Cardiac muscle cell (in vitro differentiated cells and primary cell): ENCODE measurements at places on chromosomes 5 and 9. TPM values are rescaled to one million over a fixed set of nuclear protein-coding genes. Genes with fewer than 3 reads are reported as not detected.

TRPM6 gene
- 0.06 and 0.07 TPM in 2 replicates for total RNA-seq

TAF1L gene
- total RNA-seq, result 0.09 TPM in 1 of 2 replicates, not detected in the other

CATSPER3 gene
- 0.07 TPM in 1 of 2 replicates, not detected in the other for total RNA-seq

DNA sequence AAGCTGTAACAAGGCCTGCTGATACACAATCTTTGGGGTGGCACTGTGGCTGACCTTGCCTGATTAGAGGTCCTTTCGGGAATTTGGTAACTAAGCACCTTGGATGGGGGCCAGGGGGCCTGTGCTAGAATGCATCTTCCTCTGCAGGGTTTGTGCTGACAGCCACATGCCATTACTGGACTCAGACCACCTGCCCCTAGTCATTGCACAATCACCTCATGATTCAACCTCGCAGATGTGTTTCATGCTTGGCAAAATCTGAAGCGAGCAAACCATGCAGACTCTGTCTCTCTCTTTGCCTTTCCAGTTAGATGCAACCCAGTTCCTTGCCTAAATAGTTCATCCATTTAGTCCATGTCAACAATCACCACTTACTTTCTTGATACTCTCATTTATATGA, 96.5 kb upstream of the ERCC6L2 start:
- DNase-seq, result peak; percentile 88

GRCh38 chr9:18330401-18331309, 143.3 kb upstream of the ADAMTSL1 start:
- no peak for DNase-seq

GRCh38 chr5:29262339-29263123, 1931.0 kb upstream of the CDH6 start:
- no peak for DNase-seq

DNA sequence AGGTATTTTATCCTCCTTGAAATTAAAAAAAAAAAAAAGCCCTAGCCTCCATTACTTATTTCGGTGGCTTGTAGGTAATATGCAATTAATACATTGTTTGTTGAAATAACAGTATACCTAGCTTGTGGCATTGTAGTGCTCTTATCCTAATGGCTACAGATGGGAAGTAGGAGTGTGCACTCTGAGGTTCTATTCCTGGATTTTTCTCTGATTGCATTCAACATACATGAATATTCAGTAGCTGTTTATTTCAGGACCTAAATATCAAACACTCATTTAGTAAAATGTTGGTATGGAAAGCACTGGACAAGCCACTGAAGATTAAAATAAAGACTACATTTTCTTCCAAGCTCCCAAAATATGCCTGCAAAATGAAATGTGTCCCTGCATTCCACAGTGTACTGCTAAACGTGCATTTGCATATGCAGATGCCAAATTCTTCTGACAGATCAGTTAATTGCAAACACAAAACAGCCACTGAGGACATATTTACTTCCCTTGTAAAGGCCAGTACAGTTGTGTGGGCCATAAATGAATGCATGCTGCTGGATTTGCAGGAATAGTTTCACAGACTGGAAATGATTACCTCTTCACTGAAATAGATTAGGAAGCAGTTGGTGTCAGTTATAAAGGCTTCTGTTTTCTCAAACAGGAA, 826.1 kb downstream of the PRELID2 start:
- no peak for DNase-seq

- no peak for DNase-seq
Observed at GRCh38 chr9:136994180-136994887, 2.0 kb downstream of the CLIC3 start.

- no peak for DNase-seq
Observed at GRCh38 chr5:15026944-15027343, 155.4 kb upstream of the ANKH start.

DNA sequence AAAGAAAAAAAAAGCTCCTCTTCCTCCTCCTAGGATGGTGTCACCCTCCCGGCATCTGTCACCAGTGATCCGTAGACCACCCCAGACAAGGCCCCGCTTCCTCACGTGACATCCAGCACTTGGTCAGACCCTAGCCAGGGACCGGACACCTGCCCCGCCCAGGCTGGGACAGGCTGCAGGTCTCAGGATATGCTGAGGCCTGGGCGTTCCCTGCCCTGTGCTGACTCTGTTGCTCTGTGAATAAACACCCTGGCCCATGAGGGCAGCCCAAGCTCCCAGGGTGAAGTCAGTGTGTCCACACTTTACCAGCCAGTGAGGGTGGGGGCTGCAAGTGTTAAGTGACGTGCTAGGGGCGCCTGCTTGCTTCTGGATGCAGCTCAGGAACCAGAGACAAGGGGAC, 5.6 kb downstream of the EDF1 start:
- no peak for DNase-seq

GRCh38 chr5:95899829-95900228, 61.8 kb downstream of the ELL2 start:
- no peak for DNase-seq

DNA sequence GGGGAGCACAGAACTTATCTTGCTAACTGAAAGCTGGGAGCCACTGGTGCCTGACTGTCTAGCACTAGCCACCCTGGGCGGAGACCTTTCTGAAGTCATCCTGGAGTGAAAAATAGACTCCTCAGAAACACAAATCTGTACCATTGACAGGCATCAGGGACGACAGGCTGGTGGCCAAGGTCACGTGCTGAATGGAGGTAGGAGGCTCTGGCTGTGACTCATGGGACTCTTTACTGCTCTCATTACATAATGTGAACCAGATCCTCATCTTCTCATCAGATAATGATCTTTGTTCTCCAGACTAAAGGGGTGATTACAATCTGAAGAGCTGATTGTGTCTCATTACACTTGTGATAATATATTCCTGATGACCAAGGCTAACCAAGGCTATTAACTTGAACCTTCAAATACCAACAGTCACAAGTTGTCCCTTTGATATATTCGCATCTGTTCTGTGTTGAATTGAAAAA, 91.8 kb downstream of the SEMA5A start:
- DNase-seq, result no peak
